ENCODE measurements at places on chromosomes 1 and 21. TPM values are rescaled to one million over a fixed set of nuclear protein-coding genes. Genes with fewer than 3 reads are reported as not detected.

The RHCE gene
- polyA plus RNA-seq: 1.4 TPM

The TTC39A gene
- polyA plus RNA-seq: 8.4 TPM

The KRTAP7-1 gene
- not detected for polyA plus RNA-seq

The FCMR gene
- 0.99 TPM for polyA plus RNA-seq

The SLC1A7 gene
- 0.07 TPM for polyA plus RNA-seq

The ADORA3 gene
- 1.2 TPM for polyA plus RNA-seq

- DNase-seq: no peak
These were observed 5.9 kb upstream of the THEM4 start for GRCh38 chr1:151915061-151915686.

- DNase-seq: no peak
These were observed 47.2 kb downstream of the RAP1A start for GRCh38 chr1:111666828-111667227.

- DNase-seq: no peak
These were observed 8.0 kb upstream of the ELAPOR1 start for GRCh38 chr1:109105881-109106280.

DNA sequence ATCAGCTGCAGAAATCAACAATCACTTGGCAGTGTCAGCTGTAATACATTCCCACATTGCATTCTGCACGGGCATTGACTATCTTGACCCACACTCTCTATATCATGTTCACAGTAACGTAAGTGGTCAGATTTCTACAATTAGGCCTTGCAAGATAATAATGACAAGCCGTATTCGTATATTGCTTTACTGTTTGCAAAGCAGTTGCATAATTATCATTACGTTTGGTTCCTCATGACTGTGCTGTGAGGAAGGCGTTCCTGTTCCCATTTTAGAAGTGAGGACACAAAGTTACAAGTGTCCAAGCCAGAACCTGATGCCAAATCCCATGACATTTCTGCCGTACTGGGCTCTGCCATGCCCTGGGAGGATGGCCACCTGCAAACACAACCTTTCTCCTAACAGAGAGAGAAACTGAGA lies 53.5 kb upstream of the TARBP1 start:
- no peak for DNase-seq

GRCh38 chr1:207102659-207103058 lies 1.4 kb upstream of the C4BPA start:
- DNase-seq: no peak

DNA sequence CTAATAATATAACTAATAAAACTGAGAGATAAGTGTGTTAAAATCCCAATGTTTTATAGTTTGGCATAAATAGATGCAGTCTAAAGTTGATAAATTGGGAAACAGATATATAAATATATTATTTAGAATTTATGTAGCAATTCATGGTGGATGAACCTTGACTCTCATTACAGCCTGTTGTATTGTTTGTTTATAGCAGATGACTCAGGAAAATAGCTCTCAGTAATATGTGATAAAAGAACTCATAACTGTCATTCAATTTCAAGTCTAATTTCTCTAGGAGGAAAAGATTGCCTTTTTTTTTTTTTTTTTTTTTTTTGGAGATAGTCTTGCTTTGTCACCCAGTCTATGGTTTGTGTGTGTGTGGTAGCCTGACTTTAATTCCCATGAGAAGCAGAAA lies 603.2 kb upstream of the PKN2 start:
- DNase-seq: no peak

- no peak for DNase-seq
These were observed 181.4 kb downstream of the KCNJ6 start for GRCh38 chr21:37734846-37735245.

DNA sequence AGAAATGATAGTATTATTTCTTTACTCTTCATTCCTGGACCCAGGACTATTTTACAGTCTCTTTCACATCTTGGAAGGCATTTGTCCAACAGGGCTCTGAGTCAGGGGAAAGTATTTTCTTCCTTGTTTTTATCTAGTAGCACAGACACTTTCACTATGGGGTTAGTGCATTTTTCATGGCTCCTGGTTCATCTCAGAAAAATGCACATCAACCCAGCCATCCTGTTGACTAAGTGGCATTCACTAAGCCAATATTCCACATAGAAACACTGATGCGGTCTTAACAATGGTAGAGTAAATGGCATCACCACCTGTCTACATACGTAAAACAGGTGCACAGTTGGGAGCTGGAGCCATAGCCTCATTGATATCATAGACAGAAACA lies 87.4 kb upstream of the C1orf21 start:
- DNase-seq: no peak

Data from heart left ventricle (tissue), 16 donors.